ENCODE measurements at places on chromosomes 5 and 9. TPM values are rescaled to one million over a fixed set of nuclear protein-coding genes. Genes with fewer than 3 reads are reported as not detected.

Gene FOXD4L6
- not detected for polyA plus RNA-seq

Gene ADAMTS16
- 7.4 TPM for polyA plus RNA-seq

Gene HABP4
- polyA plus RNA-seq = 11.3 TPM

Gene QRFP
- polyA plus RNA-seq = 0.35 TPM

Gene DMRTA1
- 0.05 TPM for polyA plus RNA-seq

Gene TMEM252
- 1.8 TPM for polyA plus RNA-seq

Gene CENPK
- polyA plus RNA-seq = 11.4 TPM

Gene PKD2L2
- 0.74 TPM for polyA plus RNA-seq

Gene HAVCR1
- not detected for polyA plus RNA-seq

Gene CHSY3
- polyA plus RNA-seq = 4.4 TPM

Gene ANKRD55
- polyA plus RNA-seq = 0.27 TPM

Gene CNTLN
- polyA plus RNA-seq = 7.4 TPM

DNA sequence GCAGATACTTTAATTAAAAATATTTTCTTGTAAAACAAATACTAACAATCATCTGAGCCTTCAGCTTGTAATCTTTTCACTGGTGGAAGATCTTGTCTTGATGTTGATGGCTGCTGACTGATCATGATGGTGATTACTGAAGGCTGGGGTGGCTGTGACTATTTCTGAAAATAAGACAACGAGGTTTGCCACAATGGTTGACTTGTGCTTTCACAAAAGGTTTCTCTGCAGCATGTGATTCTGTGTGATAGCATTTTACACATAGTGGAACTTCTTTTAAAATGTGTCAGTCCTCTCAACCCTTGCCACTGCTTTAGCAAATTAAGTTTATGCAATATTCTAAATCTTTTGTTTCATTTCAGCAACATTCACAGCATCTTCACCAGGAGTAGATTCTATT lies 461.0 kb downstream of the CCDC171 start:
- no peak for DNase-seq

GRCh38 chr5:83527221-83527620 lies 55.7 kb downstream of the VCAN start:
- DNase-seq = no peak

DNA sequence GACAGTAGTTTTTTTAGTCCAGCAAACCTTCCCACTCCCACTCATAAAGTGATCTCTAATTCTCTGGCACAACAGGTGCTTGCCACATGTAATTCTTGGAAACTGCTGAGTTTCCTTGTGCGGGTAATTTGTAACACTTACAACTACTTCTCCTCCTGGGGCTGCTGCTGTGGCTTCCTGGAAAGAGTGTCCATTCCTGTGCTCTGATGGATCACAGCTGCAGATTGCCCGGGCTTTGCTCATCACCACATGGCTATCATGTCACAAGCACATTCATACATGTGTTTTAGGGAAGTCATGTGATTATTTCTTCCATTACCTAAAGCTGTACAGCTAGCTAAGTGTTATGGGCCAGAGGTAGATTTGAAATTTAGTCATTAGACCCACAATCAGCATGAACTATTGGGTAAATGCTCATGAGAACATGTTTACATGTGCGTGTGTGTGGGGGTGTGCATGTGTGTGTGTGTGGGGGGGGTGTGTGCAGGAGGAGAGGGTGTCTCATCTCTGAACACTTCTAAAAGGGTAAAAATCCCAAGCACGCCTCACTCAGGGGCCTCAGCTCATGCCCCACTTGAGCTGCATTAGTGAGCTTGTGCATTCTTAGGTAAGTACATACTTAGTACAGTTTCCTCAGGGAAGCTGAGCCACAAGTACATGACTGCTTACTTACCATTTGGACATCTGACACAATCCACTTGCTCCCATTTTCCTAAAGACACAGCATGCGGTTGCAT lies 118.1 kb upstream of the CCDC112 start:
- DNase-seq = peak; percentile 55

DNA sequence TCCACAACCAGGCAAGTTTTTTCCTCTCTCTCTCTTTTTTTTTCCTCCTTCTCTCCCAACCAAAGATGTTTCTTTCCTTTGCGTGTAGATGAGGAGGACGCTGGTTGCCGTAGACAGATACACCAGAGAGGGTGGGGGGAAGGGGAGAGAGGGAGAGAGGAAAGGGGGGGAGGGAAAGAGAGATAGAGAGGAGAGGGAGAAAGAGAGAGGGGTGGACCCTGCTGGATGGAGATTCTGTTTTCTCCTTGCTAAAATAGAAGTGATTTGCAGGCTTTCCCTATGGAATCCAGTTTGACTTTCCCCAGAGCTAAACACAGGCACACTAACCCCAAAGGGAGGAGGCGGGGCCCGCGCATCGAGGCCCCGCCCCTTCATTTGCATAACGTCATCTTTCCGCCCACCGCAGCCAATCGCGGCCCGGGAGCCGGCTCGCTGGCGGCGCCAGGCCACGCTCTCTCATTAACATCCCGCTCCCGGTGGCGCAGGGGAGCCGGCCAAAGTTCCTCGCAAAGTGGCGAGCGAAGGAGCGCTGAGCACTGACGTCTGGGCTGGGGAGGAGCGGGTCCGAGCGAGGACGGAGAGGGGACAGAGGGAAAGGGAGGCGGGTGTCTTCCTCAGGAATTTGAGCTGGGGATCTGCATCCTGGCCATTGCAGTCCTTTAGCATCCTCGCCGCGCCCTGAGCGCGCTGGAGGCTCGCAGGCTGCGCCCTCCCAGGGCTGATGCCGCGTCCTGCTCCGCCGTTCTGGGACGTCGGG lies 487 bp upstream of the EBF1 start:
- DNase-seq = peak; percentile 96

DNA sequence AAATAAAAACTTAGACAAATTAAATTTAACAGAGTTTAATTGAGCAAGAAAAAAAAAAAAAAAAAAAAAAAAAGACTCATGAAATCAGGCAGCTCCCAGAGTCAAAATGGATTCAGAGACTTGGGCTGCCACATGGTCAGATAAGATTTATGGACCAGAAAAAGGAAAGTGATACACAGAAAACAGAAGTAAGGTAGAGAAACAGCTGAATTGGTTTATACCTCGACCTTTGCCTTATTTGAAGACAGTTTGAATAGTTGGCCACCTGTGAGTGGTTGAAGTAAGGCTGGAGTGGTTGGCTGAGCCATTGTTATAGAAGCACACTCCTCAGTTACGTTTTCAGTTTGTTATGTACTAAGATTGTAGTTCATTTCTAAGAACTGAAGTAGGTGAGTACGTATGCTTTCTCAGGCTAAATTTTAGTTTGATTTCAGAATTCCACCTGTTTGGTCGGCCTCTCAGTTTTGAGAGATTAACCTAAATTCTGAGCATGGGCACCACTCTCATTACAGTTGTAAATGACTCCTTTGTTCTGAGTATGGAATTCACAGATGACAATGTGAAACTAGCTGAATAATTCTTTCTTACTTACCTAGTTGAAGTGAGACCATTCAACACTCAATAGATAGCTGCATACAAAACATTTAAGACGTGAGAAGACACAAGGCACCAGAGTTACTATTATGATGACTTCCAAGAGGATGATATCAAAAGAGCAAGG lies 149.0 kb downstream of the AOPEP start:
- DNase-seq = no peak

GRCh38 chr9:28136113-28136512 lies 562.8 kb upstream of the C9orf72 start:
- no peak for DNase-seq

DNA sequence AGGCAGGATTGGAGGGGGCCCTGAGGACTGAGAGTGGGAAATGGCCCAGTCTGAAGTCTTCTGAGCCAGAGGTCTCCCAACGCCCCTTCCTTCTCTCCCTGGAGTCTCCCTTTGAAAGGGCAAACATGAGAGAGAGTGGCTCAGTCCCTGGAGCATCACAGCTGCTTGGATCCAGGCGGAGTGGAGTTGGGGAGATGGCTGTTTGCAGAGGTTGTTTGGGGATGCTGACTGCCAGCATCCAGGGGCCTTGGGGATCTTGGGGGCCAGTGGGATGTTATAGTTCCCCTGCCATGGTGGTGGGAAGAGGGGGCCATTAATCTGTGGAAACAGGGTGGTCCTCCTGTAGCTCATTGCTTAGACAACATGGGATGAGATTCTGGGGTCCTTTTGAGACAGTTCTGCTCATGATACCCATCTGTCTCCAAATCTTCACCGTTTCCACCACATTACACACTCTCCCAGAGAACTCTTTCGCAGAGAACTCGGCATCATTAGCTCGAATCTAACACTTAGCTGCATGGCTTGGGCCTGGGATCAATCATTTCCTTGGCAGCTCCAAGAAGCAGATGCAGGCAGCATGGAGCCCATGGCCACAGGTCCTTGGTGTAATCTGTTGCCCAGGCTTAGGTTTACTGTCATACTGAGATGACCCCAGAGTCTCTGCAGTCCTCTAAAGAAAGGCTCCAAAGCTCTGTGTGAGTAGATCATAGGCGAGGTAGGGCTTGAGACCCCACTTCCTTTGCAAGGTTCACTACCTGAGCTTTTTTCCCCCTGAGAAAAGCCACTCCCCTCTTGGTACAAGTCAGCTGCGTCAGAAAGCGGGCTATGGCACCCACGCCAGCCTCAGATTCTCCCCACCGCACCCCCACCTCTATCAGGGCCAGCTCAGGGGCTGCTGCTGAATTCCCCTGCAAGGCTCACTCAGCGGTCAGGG lies 54.4 kb upstream of the SH3PXD2B start:
- no peak for DNase-seq

- DNase-seq = no peak
Measured at GRCh38 chr5:105767267-105767666, 1903.5 kb downstream of the EFNA5 start.

DNA sequence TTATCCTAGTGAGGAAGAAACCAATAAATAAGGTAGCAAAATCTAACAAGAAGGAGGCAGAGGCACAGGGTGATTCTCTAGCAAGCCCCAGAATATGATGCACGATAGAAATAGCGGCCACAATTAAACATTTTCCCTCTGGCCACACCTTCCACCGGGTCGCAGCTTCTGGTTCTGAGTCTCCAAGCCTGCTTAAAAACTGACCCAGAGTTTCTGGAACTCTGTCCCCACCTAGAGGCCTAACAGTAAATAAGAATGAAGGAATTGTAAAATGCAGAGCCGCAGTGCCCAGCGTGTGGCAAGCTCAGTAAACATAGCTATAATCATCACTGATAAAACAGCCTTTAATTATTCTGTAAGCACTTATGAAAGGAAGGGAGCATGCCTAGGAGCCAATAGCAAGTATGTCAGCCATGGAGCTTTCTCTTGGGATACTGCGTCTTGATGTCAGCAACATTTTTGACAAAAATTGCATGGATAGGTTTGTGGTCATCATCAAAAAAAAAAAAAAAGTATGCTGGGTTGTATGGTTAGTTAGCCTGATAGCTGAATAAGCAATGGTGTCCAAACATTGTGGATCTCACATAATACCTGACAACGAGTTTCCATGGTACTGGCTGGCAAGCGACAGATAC lies 465.5 kb downstream of the DNAH5 start:
- DNase-seq = peak; percentile 18

DNA sequence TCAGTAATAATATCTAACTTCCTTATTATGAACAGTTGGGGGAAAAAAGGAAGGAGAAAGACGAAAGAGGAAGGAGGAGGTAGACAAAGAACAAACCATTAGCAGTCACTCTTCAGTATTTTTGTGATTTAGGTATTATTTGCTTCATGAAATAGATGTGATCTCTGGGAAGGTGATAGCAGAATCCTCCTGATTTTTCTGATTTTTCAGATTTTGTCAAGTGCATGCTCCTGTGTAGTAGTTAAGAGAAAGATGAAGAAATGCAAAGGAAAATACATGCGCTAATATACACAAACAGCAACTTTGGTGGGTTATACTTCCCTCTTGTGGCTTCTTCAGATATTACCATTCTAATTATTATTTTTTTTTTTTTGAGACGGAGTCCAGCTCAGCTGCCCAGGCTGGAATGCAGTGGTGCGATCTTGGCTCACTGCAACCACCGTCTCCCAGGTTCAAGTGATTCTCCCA lies 31.6 kb downstream of the LMNB1 start:
- peak; percentile 12 for DNase-seq

- peak; percentile 40 for DNase-seq
Measured at GRCh38 chr9:18726546-18726945, 252.6 kb downstream of the ADAMTSL1 start.

GRCh38 chr5:178249191-178249989 lies 16.8 kb upstream of the PHYKPL start:
- no peak for DNase-seq

DNA sequence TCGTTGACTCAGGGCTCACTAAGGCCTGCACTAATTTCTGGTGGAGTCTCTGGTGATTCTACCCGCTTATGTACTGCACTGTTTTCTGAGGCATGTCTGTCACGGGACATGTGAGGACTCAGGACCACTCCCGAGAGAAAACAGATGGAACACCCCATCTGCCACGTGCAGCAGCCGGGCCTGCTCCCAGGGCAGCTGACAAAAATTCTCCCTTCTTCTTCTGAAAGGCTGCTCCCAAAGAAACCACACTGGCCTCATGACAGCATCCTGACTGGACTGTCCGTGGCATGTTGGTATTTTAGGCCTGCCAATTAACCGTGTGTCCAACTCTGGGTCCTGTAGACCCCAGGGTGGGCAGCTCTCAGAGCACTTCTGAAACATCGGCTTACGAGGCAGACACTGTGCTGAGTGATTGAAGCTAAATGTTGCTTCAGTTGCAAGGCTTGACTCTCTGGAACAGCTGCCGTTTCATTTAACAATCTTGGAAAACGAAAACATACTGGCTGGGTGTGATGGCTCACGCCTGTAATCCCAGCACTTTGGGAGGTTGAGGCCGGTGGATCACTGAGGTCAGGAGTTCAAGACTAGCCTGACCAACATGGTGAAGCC lies 39.0 kb downstream of the FAM240B start:
- DNase-seq = no peak

- DNase-seq = no peak
Measured at GRCh38 chr5:178216088-178216534, 11.8 kb downstream of the HNRNPAB start.

DNA sequence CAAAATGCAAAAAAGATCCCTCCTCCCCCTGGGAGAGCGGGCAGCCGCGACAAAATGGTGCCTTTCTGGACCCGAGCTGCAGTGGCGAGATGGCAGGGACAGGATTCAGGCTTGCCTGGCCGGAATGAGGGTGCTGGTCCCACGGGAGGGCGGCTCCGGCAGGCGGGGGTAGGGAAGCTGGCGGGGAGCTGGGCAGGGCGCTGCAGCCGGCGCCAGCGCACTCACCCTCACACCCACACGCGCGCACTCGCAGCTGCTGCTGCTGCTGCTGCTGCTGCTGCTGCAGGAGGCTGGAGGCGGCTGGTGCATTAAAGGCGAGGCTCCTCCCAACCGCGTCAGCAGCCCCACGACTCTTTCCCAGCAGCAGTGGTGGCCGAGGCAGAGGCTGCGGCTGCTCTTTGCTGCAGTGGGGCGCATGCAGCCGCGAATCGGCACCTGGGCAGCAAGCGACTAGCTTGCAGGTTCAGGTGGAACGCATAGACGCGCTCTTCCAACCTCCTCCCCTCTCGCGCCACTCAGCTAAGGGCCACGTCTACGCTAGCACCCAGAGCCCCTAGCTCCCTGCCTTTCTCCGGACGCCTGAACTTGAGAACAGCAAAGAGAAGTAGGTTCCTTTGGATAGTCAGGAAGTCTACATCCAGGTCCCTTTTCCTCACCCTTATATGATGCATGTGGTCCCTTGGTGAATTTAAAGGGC lies at the start of gene PPP2R2B:
PPP2R2B (minus strand) TSS at position 282 of the 697 bp plus-strand sequence.
- DNase-seq = peak; percentile 11

GRCh38 chr5:150556859-150557508 lies 49.1 kb downstream of the NDST1 start:
- no peak for DNase-seq

GRCh38 chr9:34927061-34927460 lies 31.0 kb upstream of the PHF24 start:
- peak; percentile 6 for DNase-seq

GRCh38 chr9:81578606-81579005 lies 110.7 kb downstream of the TLE1 start:
- no peak for DNase-seq

- no peak for DNase-seq
Measured at GRCh38 chr9:70367305-70367930, 47.0 kb downstream of the KLF9 start.
